ENCODE measurements at places on chromosomes 2 and 18.

GRCh38 chr2:235677276-235677788 is 183.5 kb downstream of the AGAP1 start:
- DNase-seq, result no peak

DNA sequence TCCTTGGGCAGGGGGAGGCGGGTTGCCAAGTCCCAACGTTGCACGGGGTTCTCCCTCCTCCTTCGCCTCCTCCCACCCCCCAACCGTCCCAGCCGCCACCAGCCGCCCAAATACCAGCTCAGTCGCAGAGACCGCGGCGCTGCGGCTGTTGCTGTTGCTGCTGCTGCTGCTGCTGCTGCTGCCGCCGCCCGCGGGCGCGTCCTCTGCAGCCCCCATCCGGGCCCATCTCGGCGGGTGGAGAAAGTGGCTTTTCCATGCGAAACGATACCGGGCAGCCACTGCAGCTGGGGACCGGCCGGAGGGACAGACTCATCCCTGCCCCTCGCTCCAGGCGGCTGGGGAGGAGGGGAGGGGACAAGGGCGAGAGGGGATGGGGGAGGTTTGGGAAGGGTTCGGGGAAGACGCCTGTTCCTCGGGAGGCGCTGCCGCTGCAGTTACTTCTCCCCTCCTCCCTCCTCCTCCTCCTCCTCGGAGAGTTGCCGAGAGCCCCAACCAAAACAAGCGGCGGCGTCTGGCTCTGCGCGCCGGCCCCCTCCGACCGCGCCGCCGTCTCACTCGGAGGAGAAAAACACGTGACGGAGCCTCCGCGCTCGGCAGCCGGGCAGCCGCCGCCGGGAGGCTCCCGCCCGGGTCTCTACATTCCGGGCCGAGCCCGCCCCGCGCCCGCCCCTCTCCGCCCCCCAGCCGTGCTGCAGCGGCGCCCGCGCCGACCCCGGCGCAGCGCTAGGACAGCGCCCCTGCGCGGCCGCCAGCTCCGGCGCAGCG is at the start of gene IRS1:
TSS of gene IRS1 (minus strand) at position 610 of the 765 bp plus-strand sequence. CDS start 1,082 bp downstream, outside the sequence.
- DNase-seq, result peak; percentile 59

DNA sequence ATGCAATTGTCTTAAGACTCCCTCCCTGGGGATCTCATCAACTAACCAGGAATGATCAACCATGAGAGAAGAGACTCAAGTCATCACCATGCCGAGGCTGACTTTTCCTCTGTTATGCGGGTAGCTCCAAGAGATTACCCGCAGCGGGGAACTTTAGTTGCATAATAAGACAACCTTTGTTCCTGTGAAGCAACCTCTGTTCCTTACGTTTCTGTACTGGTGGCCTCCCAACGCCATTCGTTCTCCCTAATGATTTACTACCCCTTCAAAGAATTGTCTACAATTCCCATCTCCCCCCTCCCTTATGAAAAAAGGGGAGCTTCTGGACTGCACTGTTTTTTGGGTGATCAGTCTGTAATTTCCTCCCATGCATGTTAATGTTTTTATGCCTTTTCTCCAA is 66.1 kb upstream of the LRPPRC start:
- no peak for DNase-seq

DNA sequence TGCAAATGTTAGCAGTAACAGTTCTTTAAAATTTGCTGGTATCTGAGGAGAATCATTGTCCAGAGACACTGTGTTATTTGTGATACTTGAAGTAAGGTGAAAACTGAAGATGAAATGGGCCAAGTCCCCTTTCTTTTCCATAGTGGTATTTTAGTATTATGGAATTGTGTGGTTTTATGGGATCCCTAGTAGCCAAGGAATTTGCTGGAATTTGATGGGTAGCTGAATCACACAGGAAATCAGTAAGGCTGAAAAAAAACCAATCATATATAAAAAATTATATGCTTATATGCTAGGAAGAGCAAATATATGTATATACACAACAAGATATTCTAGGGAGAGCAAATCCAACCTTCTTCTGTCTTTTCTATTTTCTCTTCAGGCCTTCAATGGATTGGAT is 54.2 kb upstream of the TACR1 start:
- no peak for DNase-seq

- DNase-seq, result no peak
Observed at GRCh38 chr18:23462876-23463275, 9.8 kb downstream of the RIOK3 start.

- no peak for DNase-seq
Observed at GRCh38 chr2:7111626-7112025, 194.4 kb downstream of the RNF144A start.

DNA sequence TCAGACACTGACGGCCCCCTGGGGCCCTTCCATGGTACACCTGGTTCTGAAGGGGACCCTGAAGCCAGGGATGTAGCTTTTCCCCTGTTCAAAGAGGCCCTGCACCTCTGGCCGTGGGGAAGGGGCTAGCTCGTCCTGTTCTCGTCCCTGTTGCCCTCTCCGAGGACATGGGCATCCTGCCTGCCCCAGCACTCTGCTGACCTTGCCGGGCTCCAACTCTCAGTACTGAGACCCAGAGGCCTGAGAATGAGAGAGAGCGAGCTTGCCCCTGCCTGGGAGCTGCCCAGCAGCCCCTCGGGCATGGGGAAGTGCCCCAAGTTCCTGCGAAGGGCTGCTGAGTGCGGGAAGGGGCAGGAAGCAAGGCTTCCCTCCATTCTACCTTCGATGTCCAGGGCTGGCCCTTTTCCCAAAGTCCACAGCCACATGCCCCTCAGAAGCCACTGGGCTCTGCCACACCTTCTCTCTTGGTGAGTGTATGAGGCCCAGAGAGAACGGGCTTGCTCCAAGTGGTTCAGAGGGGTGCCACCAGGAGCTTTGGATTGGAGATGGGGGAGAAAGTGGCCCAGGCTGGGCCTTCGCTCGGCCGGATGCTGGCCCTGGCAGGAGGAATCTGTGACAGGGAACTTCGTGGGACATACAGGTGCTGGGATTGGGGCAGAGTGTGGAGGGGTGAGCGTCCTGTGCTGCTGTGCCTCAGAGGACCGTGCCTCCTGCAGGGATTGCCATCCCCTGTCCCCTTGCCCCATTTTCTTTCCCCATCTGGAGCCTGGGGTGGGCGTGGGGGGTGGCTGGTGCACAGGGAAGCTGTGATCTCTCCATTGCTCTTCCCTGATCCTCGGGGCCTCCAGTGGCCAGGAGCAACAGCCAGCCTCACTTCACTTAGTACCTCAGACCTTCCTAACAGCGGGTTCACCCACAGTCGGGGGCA is 50.8 kb downstream of the KCNIP3 start:
- no peak for DNase-seq

Data from spinal cord (tissue), 10 donors.